CD14-positive monocyte (primary cell): ENCODE measurements at places on chromosomes 3 and 15. TPM values are rescaled to one million over a fixed set of nuclear protein-coding genes. Genes with fewer than 3 reads are reported as not detected.

The ENTPD3 gene
- polyA plus RNA-seq = not detected

The CCR8 gene
- not detected for polyA plus RNA-seq

The SI gene
- polyA plus RNA-seq = not detected in 2 replicates

The SPINK8 gene
- polyA plus RNA-seq = not detected

The PARP15 gene
- polyA plus RNA-seq = 0.28 TPM

The RBMS3 gene
- not detected in 2 replicates for polyA plus RNA-seq

The LINGO1 gene
- not detected for polyA plus RNA-seq

The TGM5 gene
- polyA plus RNA-seq = not detected

The MRAS gene
- polyA plus RNA-seq = 6.2 TPM

The ADGRG7 gene
- not detected in 2 replicates for polyA plus RNA-seq

- H3K4me3 ChIP-seq = no peak overlapping the region
- no peak for DNase-seq
- no peaks in the 10 kb centered on the region for H3K36me3 ChIP-seq
- H3K4me1 ChIP-seq = peaks cover 10% of the 10 kb centered on the region
These were observed 95.7 kb downstream of the HHLA2 start for GRCh38 chr3:108391917-108392593.

DNA sequence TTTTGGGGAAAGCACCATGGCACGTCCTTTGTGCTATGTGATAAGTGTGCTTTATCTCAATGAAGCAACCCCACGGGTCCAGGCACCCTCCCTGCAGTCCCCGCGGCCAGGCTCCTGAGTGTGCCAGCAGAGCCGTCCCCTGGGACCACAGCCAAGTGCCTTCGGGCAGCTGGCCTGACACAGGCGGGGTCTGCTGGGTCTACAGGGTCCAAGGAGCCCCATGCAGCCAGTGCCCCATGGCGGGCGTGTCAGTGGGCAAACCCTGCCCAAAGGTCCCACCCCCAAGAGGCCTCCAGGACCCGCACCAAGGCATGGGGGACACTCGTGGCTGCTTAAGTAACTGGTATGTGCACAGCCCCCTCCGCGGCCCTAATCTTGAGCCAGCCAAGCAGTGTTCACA, 35.3 kb downstream of the KLHL25 start:
- H3K36me3 ChIP-seq = no peaks in the 10 kb centered on the region
- H3K27ac ChIP-seq = no peak overlapping the region
- no peaks in the 10 kb centered on the region for H3K27me3 ChIP-seq
- no peak overlapping the region for H3K4me3 ChIP-seq
- no peak for DNase-seq

DNA sequence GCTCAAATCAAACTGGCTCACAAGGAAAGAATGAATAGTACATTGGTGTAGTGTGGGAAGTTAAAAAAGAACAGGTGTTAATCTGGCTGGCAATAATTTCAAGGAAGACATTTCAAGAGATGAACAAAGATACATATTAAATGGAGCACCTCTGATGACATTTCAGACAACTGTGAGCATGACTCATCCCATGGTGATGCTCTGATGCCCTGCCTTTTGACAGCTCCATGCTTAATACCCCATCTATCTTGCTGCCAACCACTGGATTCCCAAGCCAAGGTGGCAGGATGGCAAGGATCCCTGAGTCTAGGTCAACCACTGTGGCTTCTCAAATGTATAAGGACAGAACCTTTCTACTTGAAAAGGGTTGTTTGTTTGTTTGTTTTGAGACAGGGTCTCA, 29.3 kb downstream of the LRRC2 start:
- no peaks in the 10 kb centered on the region for H3K27me3 ChIP-seq
- H3K4me1 ChIP-seq = peaks cover 24% of the 10 kb centered on the region
- H3K36me3 ChIP-seq = no peaks in the 10 kb centered on the region
- H3K27ac ChIP-seq = no peak overlapping the region
- H3K4me3 ChIP-seq = no peak overlapping the region

DNA sequence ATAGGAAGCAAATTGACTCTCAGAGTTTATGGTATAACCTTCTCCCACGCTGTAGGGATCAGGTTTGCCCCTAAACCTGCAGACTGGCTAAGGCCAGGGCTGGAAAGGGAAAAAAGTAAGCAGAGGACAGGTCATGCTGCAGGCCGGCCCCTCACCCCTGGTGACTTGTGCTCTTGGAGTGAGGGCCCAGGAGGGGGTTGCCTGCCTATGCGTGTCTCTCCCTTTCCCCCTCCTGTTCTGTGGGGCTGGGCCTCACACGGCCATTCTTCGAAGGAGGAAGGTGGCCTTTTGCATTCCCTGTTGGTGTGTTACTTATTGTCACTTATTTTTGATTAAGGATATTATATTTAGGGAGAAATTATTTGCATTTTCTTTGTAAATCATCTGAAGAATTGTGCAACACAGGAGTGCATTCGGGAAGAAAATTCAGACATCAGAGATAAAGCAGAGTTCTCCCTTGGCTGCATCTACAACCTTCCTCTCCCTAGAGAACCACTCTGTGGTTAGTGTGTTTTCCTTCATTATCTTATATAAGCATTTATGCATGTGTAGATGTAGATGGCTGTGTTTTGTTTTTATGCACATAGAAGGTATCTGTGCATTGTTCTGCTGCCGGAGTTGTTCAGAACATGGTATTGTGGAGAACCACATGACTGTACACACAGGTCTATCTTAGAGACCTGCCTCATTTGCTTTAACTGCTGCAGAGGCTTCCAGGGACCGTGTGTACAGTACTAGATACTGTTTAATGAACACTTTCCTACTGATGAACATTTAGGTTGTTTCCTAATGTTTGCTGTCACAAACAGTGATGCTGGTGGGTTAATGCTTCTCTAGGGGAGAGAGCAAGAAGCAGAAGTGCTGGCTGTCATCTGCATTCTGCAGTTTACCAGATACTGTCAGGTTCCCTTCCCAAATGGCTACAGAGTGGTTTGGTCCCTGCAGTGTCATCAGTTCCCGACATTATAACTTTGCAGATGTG, 133.5 kb downstream of the APBA2 start:
- no peak overlapping the region for H3K27ac ChIP-seq
- no peak overlapping the region for H3K4me3 ChIP-seq
- H3K36me3 ChIP-seq = no peaks in the 10 kb centered on the region

GRCh38 chr3:66392512-66392911, 108.3 kb downstream of the LRIG1 start:
- no peak overlapping the region for H3K27ac ChIP-seq
- H3K36me3 ChIP-seq = no peaks in the 10 kb centered on the region
- peaks cover 2% of the 10 kb centered on the region for H3K4me1 ChIP-seq
- DNase-seq = no peak
- H3K27me3 ChIP-seq = no peaks in the 10 kb centered on the region
- no peak overlapping the region for H3K4me3 ChIP-seq

- no peak overlapping the region for H3K4me3 ChIP-seq
- H3K36me3 ChIP-seq = no peaks in the 10 kb centered on the region
- DNase-seq = no peak
- H3K27me3 ChIP-seq = no peaks in the 10 kb centered on the region
- H3K27ac ChIP-seq = no peak overlapping the region
- H3K4me1 ChIP-seq = no peaks in the 10 kb centered on the region
These were observed 33.8 kb downstream of the BCHE start for GRCh38 chr3:165803471-165803870.

- H3K27ac ChIP-seq = no peak overlapping the region
- DNase-seq = no peak
- H3K4me3 ChIP-seq = no peak overlapping the region
These were observed 3.0 kb downstream of the SPATA16 start for GRCh38 chr3:173138026-173138425.

- no peaks in the 10 kb centered on the region for H3K4me1 ChIP-seq
- H3K4me3 ChIP-seq = no peak overlapping the region
- peaks cover 62% of the 10 kb centered on the region for H3K36me3 ChIP-seq
- no peaks in the 10 kb centered on the region for H3K27me3 ChIP-seq
These were observed 33.2 kb downstream of the PML start for GRCh38 chr15:74027688-74028087.

DNA sequence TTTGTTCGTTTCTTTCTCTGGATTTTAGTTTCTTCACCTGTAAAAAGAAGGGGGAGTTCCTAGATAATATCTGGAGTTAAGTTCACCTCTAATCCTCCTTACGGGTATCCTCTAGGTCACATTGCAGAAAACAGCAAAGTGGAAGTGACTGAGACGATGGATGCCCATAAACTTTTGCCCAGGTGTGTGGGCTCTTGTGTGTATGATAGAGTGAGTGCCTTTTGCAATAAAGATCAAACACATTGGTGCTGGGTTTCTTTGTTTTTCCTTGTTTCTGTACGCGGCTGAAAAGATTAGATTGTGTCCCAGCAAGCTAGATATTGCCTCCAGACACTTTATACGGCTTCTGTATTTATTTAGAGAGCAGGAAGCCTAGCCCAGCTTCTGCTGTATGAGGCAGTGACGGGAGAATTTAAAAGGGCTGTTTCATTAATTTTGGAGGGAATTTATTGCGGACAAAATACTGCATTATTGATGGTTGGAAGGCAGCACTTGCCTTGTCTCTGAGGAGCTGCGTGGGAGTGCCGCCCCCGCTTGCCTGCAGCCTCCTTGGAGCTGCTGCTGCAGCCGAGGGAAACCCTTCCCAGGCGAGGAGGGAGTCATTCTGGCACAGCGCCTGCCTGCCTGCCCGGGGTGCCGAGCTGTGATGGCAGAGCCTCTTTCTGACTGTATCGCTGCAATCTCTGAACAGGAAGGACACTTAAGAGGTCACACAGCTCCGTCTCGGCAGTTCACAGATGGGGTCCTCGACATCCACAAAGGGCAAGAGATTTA, 38.5 kb downstream of the PYDC2 start:
- no peak overlapping the region for H3K27ac ChIP-seq
- H3K4me1 ChIP-seq = no peaks in the 10 kb centered on the region
- no peaks in the 10 kb centered on the region for H3K36me3 ChIP-seq
- no peaks in the 10 kb centered on the region for H3K27me3 ChIP-seq

DNA sequence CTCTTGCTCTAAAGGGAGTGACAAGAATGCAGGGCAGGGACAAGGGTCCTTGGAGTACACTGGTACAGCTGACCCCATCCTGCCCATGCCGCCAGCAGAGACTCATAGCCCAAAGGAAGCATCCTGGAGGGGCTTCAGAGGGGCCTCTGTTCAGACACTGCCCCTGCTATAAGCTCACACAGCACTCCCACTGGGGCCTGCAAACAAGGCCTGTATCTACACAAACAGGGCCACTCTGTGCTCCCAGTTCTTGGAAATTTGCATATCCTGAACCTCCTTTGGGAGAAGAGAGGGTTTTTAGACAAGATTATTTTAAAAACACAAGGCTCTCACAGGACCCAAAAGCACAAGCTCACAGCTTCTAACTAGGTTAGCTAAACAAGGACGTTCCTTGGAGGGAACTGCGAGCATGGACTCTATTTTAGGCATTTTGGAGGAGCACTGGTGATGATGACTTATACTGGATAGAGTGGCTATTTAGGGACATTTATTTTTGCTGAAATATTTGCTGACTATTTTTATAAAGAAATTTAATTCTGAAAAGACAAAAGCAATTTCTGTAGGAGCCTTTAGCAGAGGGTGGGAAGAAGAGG, 16.4 kb upstream of the ANKRD34C start:
- DNase-seq = no peak
- no peaks in the 10 kb centered on the region for H3K27me3 ChIP-seq
- no peaks in the 10 kb centered on the region for H3K4me1 ChIP-seq

DNA sequence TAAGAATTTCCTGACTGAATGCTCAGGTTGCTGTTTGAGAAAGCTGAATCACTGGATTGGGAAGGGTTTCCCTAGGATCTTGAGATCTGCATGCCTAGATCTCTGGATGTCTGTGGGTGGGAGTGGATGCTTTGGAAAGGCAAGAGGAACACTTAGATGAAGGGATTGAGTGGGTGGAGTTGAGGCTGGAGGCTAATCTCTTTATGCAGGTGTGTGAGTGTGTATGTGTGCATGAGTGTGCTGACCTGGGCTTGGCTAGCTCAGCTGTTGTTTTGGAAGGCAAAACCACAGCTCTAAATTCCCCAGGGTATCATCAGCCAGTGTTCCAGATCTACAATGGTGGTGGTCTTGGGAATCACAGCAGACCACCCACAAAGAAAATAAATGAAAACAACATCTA, 60.5 kb downstream of the CLDN1 start:
- no peak overlapping the region for H3K27ac ChIP-seq
- H3K4me1 ChIP-seq = no peaks in the 10 kb centered on the region
- H3K36me3 ChIP-seq = no peaks in the 10 kb centered on the region
- H3K27me3 ChIP-seq = no peaks in the 10 kb centered on the region
- no peak for DNase-seq

- no peak overlapping the region for H3K27ac ChIP-seq
- DNase-seq = no peak
- no peaks in the 10 kb centered on the region for H3K4me1 ChIP-seq
- H3K36me3 ChIP-seq = no peaks in the 10 kb centered on the region
- no peaks in the 10 kb centered on the region for H3K27me3 ChIP-seq
These were observed 37.6 kb upstream of the ATP11B start for GRCh38 chr3:182755712-182756111.

- no peak overlapping the region for H3K4me3 ChIP-seq
- no peak for DNase-seq
These were observed 5.3 kb downstream of the PLA2G4F start for GRCh38 chr15:42151141-42151561.

DNA sequence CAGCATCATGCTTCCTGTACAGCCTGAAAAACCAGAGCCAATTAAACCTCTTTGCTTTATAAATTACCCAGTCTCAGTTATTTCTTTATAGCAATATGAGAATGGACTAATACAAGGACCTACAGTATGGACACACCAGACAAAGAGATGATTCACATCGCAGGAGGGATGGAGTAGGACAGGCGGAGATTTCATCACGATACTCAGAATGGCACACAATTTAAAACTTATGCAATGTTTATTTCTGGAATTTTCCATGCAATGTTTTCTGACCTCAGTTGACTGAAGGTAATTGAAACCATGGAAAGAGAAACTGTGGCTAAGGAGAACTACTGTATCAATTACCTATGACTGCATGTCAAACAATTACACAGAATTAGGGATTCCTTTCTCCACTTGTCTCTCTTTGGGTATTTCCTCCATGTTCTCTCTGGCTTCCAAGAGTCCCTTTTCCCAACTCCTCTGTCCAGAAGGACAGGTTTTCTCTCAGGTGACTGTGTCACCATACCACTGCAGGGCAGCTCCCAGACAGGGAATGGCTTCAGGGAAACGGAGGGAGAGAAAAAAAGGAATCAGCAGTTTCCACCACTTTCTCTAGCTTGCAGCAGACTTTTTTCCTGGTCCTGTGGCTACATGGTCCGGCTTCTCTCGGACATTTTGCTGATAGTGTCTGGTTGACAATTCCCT, 3.0 kb upstream of the ANO10 start:
- peaks cover 22% of the 10 kb centered on the region for H3K4me1 ChIP-seq
- no peaks in the 10 kb centered on the region for H3K27me3 ChIP-seq
- DNase-seq = no peak
- H3K27ac ChIP-seq = no peak overlapping the region

DNA sequence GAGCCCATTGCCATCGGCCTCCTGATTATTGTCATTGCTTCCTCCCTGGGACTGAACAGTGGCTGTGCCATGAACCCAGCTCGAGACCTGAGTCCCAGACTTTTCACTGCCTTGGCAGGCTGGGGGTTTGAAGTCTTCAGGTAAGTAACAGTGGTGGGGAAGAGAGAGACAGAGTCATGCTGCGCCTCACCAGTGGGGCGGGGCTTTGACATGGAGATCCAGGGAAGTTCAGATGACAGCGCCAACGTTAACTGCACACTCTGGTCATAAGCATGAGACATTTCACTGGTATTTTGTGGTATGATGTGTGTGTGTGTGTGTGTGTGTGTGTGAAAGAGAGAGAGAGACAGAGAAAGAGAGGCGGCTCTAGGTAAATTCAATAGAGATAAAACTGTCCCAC, 41.0 kb downstream of the AQP9 start:
- DNase-seq = no peak
- H3K4me3 ChIP-seq = no peak overlapping the region
- peaks cover 48% of the 10 kb centered on the region for H3K36me3 ChIP-seq
- no peak overlapping the region for H3K27ac ChIP-seq
- H3K4me1 ChIP-seq = no peaks in the 10 kb centered on the region
